Putamen (tissue), 1 donor: ENCODE measurements at places on chromosomes 13 and 19.

GRCh38 chr19:45187421-45188100, 9.0 kb downstream of the BLOC1S3 start:
- DNase-seq = no peak

DNA sequence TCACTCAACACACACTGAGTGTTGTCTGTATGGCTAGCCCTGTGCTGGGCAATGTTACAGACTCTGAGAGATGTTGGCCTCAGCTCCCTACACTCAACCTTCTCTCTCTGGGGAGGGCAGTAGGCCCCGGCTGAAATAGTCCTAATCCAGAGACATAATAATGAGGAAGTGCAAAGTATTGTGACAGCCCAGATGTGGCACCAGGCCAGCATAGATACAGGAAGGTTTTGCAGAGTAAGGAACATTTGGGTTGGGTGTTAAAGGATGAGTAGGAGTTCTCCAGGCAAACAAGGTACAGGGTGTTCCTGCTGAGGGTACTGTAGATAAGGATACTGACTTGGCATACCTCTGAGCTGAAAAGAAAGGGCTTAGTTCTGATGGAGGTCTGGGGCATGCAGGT, 2.4 kb downstream of the LIN7B start:
- no peak for DNase-seq

DNA sequence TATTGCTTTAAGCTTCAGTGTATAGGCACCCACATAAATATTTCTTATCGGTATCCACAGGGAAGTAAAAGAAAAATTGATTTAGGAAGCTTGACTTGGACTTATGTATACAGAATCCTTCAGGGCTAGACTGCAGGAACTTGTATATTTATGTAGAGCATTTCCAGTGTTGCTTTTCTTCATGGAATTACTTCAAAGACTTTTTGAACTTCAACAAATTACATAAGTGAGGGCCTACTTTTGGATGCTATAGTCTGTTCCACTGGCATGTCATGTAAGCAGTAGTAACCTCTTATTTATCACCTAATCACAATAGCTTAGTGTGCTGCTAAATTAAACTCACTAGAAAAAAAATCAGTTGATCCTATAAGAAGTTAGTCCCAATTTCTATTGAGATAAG, 557.9 kb upstream of the SLITRK6 start:
- DNase-seq = no peak

GRCh38 chr13:50552424-50552966, 291.0 kb downstream of the DLEU7 start:
- DNase-seq = no peak

GRCh38 chr13:113371061-113371460, 7.1 kb upstream of the GRTP1 start:
- no peak for DNase-seq

DNA sequence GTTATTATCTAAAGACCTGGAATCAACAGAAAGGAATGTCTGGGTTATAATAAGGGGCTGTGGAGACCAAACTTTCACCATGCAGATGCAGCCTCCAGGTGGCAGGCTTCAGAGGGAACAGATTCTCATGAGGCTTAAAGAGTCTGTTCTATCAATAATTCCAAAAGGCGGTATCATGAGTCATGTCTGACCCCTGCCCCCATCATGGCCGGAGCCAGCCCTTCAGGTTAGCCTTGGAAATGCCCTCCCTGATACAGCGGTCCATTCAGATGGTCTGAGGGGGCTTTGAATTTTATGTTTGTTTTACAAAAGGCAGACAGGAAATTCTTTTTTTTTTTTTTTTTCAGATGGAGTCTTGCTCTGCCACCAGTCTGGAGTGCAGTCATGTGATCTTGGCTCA, 21.7 kb upstream of the LAMP1 start:
- DNase-seq = no peak

DNA sequence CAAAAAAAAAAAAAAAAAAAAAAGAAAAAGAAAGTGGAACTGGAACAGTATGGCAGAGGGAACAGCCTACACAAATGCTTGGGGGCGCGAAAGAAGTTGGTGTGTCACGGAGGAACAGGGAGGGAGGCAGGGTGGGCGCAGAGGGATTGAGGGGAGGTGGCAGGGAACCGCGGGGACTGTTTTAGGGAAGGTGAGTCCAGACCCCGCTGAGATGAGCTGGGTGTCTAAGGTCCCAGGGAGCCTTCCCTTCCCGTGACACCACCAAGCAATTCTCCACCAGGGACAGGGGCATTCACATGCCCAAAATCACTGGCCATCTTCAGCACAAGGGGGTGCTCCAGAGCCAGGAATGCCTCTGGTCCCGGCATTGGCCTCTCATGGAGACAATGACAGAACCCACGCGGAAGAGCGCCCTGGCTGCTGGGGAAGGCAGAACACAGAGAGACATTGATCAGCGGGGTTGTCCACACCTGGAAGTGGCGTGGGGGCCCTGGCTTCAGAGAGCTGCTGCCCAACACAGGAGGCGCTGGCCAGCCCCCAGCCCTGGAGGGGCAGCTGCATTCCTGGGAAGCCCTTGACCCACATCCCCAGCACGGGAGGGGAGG, 6.9 kb downstream of the PEAK3 start:
- DNase-seq = no peak

DNA sequence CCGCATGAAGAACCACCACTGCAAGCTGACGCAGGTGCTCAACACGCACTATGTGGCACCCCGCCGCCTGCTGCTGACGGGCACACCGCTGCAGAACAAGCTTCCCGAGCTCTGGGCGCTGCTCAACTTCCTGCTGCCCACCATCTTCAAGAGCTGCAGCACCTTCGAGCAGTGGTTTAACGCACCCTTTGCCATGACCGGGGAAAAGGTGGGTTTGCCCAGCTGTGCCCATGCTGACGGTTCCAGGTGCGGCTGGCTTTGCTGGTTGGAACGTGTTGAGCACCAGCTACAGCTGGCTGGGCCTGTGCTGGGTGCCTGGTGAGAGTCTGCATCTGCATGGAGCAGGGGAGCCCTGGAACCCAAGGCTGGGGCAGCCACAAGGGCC, 60.9 kb downstream of the SMARCA4 start:
- no peak for DNase-seq

- no peak for DNase-seq
These were observed 247.6 kb upstream of the MIR17HG start for GRCh38 chr13:91099877-91100276.

DNA sequence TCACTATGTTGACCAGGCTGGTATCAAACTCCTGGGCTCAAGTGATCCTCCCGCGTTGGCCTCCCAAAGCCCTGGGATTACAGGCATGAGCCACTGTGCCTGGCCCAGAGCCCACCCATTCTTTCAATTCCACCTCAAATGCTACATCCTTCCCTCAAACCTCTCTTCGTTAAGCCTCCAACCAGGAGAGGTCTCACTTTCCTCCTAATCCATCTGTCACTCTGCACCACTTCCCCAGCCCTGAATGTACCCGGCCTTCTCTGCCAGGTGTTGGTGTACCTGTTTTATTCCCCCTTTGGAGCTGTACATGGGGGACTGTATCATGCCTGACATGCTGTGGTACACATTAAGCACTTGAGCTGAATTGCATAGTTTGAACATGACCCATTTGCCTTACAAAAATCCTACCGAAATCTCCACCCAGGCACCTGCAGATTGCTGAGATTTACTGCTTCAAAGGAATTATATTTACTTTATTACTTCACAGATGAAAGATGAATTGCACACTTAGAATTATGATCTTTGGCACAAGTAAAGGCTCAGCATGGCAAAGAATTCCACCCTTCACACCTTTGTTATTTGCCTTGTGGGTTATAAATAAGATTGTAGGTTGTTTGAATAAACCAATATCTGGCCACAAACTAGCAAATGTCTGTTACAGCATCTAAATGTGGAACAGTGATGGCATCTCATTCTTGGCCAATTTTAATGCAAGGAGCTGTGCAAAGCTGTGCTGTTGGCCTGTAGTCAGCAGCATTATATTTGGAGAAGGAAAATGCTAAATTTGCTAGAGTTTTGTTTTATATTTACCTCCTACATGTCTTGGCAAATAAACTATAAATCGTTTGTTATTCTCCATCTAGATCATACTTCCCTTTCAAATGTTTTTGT, 15.6 kb upstream of the WASF3 start:
- DNase-seq = no peak

DNA sequence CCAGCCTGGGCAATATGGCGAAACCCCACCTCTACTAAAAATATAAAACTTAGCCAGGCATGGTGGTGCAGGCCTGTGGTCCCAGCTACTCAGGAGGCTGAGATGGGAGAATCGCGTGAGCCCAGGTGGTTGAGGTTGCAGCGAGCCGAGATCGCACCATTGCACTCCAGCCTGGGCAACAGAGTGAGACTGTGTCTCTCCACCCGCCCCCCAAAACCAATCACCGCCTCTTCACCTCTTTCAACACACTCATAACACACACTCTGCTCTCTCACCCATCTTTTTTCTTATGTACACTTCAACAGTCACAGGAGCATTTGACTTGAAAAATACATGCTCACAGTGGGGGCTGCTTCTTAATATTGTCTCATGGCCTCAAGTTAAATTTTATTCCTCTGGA, 76.8 kb downstream of the ESD start:
- DNase-seq = no peak

DNA sequence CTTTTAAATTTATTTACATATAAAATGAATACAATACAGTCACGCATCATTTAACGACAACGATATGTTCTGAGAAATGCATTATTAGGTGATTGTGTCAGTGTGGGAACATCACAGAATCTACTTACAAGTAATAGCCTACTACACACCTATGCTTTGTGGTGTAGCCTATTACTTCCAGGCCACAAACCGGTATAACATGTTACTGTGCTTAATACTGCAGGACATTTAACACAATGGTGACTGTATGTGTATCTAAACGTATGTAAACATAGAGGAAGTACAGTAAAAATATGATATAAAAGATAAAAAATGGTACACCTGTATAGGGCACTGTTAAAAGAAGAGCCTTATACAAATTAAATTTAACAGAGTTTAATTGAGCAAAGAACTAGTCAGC, 62.4 kb upstream of the KLHL1 start:
- no peak for DNase-seq

DNA sequence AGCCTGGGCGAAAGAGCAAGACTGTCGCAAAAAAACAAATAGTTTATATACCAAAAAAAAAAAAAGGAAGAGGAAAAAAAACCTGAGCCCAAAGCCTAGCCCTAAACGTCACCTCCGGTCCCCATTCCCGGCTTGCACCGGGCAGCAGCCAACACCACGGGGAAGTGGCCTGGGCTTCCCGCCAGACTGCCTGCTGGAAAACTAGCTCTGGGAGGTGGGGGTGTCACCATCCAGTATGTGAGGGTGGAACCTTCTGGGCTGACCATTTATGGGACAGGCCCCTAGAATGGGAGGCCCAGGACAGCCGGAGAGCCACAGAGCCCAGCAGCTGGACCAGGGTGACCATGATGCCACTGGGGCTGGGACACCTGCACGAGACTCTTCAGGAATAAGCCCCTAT, 37.3 kb downstream of the IL12RB1 start:
- DNase-seq = peak; percentile 57

DNA sequence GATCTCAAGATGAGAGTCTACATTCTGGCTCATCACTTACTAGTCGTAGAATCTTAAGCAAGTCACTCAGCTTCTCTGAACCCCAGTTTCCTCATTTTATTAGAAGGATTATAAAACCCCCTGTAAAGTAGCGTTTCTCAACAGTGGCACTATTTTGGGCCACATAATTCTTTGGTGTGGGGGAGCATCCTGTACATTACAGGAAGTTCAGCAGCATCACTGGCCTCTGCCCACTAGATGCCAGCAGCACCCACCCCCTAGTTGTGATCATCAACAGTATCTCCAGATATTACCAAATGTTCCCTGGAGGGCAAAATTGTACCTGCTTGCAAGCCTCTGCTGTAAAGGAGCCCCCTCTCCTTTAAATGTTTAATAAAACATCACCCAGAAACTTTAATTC, 22.6 kb downstream of the STARD13 start:
- DNase-seq = no peak

- DNase-seq = peak; percentile 3
These were observed 1.8 kb upstream of the DIAPH3 start for GRCh38 chr13:60165391-60166099.
